ENCODE measurements at places on chromosomes 13 and 19.

GRCh38 chr19:6235031-6235951 lies 44.5 kb downstream of the MLLT1 start:
- no peak for DNase-seq

GRCh38 chr13:85799097-85799582 lies at the start of gene SLITRK6:
Gene SLITRK6, minus strand, starts transcription at chr13:85799419. Its CDS starts 2,911 bp downstream, at chr13:85796508.
- DNase-seq: no peak

DNA sequence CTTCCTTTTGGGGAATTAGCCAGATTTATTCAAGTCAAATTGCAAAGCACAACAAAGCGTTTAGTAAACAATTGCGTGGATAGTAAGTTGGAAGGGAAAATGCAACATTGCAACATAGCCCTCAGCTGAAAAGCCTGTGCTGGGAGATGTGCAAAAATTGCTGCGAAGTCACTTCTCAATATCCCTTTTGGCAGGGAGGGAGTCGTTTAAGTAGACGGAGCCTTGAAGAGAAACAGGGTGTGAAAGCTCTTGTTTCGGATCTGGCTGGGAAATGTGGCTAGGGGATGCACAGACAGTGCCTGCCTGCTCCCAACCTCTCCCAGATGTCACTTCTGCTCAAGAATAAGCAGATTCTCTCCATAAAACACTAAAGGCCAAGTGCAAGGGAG lies 56.8 kb downstream of the SLC7A1 start:
- DNase-seq: no peak

DNA sequence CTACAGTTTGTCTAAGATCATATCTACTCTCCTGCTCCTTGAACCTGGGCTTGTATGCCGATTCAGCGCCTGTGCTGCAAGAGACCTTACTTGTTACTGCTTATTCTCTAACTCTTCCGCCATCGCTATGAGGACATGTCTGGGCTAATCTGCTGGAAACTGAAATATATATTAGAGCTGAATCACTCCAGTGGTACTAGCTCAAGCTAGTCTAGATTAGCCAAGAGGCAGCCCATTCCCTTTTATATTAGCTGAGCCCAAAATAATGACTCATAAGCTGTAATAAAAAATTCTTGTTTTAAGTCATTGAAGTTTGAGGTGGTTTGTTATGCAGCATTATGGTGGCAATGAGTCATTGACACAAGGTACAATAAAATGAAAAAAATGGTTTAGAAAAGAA lies 52.8 kb downstream of the SLC6A16 start:
- DNase-seq: no peak

GRCh38 chr13:37597477-37598025 lies 1.0 kb downstream of the POSTN start:
- DNase-seq: no peak

GRCh38 chr13:71492346-71492871 lies 374.6 kb downstream of the DACH1 start:
- DNase-seq: no peak

- DNase-seq: no peak
Measured at GRCh38 chr13:72384186-72384823, 343.1 kb downstream of the MZT1 start.
